Right cardiac atrium (tissue), 5 donors: ENCODE measurements at places on chromosomes 11 and 22. TPM values are rescaled to one million over a fixed set of nuclear protein-coding genes. Genes with fewer than 3 reads are reported as not detected.

- DNase-seq: no peak
These were observed 23.6 kb downstream of the PTPRJ start for GRCh38 chr11:48003926-48004325.

DNA sequence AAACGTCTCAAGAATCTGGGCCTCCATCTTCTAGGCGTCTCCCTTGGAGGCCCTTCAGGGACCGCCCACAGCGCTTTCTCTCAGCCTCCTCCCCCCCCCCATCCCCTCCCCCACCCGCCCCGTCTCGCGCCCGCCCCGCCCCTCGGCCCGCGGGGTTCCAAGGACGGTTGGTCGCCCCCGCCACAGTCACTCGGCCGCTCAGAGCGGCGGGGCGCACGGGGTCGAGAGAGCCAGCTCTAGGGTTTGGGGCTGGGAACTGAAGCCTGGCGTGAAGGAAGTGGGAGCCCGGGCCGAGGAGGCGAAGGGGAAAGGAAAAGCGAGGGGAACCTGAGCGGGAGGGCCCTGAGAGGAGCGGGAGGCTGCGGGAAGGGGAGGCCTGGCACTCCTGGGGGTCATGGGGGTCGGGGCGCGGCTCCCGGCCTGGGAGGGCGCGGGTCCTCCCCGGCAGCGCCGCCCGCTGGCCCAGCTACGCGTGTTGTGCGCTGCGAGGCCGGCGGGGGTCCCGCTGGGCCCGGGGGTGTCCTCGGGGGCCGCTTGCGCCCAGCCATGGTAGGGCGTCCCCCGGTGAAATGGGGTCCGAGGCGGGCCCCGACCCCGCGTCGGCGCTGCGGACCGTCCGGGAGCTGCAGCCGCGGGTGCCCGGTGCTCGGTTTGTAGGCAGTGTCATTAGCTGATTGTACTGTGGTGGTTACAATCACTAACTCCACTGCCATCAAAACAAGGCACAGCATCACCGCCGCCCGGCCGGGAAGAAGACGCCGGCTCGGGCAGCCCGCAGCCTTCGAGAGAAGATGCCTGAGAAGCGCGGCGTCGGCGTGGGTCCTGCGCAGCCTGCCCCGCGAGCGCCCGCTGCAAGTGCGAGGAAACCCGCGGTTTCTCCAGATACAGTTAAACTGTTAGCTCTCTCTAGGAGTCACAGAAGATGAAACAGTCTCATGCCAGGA, at the start of gene BTG4:
TSS of gene BTG4 (minus strand) at position 91 of the 944 bp plus-strand sequence. CDS start 13,610 bp downstream, outside the sequence.
- peak; percentile 58 for DNase-seq

- no peak for DNase-seq
These were observed 544.6 kb upstream of the RAG2 start for GRCh38 chr11:37142591-37142990.

- DNase-seq: no peak
These were observed 339.4 kb downstream of the MN1 start for GRCh38 chr22:27462190-27462589.

DNA sequence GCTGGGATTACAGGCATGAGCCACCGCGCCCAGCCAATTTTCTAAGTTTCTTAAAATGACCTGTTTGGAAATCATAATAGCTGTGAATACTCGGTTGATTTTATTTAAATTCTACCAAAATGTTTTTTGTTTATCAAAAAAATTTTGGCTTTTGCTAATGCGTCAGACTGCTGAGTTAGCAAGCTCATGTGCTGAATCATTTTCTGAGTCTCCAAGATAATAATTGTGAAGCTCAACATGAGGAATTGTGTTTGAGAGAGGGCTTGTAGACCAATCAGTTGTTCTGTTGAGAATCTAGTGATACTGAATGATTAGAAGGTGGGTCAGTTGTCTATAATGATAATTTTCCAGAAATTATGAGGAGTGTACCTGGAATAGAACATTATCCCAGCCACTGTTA, 15.9 kb downstream of the RNF214 start:
- no peak for DNase-seq

DNA sequence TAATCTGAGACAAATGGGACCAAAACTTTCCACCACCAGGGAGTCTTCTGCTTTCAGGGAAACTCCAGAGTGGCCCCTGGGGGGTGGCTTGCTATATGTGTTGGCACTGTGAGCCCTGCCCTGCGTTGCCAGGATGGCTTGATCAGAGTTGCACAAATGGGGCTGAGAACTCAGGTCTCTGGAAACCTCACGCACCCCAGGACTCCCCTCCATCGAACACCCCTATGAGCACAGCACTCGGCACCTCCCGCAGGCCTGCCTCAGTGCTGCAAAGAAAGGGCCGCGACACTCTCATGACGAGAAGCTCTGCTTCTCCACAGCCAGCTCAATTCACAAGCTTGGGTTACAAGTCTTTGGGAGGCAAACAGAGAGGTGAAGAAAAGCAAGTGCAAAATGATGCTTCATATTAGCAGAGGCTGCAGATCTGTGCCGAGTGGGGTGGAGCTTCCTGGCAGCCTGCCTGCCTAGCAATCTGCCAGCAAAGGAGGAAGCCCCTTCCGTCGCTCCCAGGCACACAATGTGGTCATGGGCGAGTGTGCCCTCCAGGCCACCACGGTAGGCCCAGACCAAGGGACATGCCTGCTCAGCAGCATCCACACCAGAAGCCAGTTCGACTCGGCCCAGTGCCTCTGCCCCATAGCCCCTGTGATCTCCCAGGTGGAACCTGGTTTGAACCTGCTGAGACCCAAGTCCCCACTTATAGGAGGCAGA, 55.7 kb downstream of the MYH9 start:
- peak; percentile 93 for DNase-seq

DNA sequence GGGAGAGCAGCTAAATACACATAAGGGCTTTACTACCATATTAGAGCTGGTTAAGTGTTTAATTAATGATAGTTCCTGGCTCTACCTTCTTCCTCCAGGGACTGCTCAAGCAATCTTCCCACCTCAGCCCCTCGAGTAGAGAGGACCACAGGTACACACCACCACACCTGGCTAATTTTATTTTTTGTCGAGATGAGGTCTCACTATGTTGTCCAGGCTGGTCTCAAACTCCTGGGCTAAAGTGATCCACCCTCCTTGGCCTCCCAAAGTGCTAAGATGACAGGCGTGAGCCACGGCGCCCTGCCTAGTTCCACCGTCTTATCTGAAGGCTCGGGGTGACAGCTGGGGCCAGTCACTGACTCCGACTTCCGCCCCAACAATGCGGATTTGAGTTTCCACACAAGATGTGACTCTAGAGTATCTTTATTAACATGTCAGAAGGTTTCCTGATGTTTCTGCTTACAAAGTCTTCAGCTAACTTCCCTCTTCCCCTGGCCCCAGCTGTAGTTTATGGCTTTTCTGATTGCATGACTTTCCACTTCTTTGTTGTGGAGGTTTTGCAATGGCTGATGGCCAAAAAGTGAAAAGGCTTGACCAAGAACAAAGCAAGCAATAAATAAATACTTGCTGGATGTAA, 16.8 kb downstream of the TPST2 start:
- peak; percentile 86 for DNase-seq

- no peak for DNase-seq
These were observed 73.2 kb upstream of the OPCML start for GRCh38 chr11:133605482-133605881.

DNA sequence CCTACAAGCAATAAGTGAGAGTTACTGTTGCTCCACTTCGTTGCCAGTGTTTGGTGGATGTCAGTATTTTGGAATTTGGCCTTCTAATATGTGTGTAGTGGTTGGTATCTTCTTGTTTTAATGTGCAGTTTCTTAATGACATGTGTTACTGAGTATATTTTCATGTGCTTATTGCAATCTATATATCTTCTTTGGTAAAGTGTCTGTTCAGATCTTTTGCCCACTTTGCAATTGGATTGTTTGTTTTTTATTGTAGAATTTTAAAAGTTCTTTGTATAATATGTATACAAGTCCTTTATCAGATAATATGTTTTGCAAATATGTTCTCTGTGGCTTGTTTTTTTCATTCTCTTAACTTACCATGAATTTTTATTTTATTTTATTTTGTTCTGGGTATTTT, 7.7 kb downstream of the OR51V1 start:
- DNase-seq: no peak

DNA sequence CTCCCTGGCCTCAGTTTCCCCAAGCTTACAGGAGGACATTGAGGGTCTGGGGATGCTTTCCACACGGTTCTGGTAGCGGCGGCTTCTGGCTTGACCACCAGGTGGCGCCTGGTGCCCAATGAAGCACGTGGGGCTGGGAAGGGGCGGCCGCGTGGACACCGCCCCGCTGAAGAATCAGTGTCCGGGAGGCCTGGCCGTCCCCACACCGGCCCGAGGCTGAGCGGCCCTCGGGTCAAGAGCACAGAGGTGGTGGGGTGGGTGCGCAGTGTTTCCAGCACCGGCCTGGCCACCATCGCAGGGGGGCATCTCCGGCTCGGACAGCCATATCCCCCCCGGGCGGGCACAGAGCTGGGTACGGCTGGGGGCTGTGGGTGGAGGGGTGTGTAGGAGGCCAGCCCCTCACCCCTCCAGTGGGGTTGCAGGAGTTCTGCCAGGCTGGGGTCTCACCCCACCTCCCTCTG, 27.8 kb upstream of the PPARA start:
- peak; percentile 92 for DNase-seq

DNA sequence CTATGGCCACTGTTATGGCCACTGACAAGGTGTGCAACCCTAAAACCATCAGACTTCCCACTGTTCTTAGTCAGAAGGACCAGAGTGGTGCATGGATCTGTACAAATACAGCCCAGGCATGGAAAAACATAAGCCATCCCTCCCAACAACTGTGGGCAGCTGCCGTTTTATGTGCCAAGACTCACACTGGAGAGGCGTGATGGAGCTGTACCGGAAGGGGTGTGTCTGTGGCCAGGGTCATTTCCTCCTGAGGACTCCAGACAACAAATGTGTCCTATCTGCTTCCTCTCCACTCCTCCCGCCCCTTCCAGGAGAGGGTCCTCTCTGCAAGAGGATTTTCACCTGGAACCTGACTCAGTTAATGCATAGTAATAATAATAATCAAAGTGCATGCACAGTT, 29.5 kb downstream of the KCNJ1 start:
- peak; percentile 72 for DNase-seq

- no peak for DNase-seq
These were observed 673.0 kb upstream of the CHORDC1 start for GRCh38 chr11:90895850-90896249.

The OR4A16 gene
- not detected for polyA plus RNA-seq

- peak; percentile 83 for DNase-seq
These were observed 5.3 kb upstream of the LRRN4CL start for GRCh38 chr11:62694455-62695167.

GRCh38 chr11:109960831-109961230, 132.4 kb upstream of the ZC3H12C start:
- peak; percentile 76 for DNase-seq

The SPTY2D1 gene
- polyA plus RNA-seq: 4.3 TPM

DNA sequence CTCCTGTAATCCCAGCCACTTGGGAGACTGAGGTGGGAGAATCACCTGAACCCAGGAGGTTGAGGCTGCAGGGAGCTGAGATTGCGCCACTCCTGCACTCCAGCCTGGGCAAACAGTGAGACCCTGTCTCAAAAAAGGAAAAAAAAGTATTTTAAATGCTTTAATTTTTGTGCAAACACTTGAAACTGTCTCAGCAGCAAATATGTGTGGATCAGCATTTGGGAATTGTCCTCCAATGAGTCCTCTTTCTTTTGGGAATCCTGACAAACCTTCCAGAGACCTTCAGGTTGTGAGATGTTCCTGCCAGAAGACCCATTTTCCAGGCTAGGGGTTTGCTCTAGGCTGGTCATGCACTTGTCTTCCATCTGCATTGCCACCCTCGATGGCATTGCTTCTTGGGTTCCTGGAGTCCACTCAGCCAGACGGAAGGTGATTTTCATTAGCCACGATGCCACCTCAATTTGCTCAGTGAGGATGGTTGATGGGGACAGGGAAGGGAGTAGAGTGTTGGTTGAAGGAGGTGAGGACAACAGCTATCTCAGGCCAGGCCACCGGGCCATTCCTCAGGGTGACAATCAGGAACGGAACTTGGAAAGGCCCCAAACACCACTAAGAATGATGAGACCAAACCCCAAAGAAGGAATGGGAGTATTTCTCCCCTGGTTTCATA, 55.4 kb downstream of the ST14 start:
- DNase-seq: no peak

The LINC01488 gene
- polyA plus RNA-seq: 0.16 TPM

GRCh38 chr11:31943056-31943780, 132.1 kb upstream of the PAX6 start:
- no peak for DNase-seq

DNA sequence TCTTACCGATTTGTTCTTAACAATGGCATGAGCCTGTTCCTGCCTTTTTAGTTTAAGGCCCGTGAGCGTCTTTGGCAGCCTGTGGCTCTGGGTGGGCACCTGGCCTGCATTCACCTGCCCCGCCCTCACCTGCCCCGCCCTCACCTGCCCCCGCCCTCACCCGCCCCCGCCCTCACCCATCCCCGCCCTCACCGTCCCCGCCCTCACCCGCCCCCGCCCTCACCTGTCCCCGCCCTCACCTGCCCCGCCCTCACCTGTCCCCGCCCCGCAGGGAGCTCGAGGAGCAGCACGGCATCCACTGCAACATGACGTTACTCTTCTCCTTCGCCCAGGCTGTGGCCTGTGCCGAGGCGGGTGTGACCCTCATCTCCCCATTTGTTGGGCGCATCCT, 14.2 kb downstream of the GATD1 start:
- DNase-seq: no peak

DNA sequence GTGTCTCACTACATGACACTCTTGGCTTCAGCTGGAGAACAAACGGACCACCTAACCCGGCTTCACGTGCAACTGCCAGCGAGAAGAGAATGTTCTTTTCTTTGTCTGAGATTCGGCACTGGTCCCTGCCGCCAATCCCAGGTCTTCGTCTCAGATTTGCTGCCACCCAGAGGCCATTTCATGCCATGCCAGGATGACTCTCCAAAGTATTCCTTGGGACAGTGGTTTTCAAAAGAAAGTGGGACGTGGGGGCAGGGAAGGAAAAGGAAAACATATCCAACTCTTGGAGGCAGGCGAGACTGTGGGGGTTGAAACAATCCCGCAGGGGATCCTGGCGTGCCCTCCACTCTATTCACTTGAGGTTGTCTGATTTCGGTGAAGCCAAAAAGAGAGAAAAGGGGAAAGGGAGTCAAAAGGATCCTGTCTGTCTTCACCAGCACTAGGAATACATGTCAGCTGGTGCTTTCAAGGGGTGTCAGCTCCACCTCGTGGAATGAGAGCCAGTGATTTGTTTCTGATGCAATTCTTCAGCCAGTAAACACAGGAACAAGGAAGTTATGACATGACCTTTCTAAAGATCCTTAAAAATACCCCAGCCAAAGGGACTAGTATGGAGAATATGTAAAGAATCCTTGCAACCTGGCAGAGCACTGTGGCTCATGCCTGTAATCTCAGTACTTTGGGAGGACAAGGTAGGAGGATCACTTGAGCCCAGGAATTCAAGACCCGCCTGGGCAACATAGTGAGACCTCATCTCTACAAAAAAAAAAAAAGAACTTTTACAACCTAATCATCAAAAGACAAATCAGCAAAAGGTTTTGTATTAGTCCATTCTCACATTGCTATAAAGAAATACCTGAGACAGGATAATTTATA, 41.0 kb upstream of the APLNR start:
- DNase-seq: peak; percentile 89
